ENCODE measurements at places on chromosomes 3 and 15.

DNA sequence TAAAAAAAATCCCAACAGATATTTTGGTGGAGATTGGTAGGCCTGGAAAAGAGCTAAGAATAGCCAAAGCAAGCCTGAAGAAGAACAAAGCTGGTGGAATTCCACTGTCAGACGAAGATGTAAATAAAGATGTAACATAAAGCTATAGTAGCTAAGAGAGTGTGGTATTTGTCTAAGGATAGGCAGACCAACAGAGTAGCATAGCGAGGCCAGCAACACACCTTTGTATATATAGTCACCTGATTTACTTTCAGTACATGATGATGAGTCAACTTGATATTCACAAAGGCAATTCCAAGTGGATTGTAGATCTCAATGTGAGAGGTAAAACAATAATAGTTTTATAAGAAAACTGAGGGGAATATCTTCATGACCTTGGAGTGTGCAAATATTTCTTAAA lies 53.6 kb upstream of the SYN2 start:
- no peak for DNase-seq

DNA sequence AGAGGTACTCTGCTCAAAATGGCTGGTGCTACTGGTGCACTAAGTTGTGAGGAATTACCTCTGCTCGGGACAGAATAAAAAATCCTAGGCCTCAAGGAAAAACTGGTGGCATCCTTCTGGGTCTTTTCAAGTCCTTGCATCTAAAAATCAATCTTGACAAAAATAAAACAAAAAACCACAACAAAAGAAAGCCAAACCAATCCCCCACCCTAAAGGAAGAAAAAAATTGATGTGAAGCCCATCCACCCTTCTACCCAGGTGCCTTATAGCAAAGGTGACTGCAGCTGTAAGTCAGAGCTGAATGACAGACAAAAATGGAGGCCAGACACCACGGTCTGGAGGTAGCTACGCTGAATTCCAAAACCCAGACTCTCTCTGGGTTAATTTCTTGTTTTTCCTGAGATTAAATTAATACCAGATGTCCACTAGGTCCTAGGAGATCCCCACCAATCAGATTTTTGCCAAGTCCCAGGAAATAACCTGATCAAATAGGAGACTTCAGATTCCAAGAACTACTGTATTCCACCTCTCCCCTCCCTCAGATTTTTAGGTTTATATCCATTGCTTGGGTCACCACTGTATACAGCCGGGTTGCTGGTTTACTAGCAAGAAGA lies 33.5 kb downstream of the ABCC5 start:
- DNase-seq, result no peak

- no peak for DNase-seq
Observed at GRCh38 chr3:146803745-146804144, 198.6 kb upstream of the PLSCR5 start.

DNA sequence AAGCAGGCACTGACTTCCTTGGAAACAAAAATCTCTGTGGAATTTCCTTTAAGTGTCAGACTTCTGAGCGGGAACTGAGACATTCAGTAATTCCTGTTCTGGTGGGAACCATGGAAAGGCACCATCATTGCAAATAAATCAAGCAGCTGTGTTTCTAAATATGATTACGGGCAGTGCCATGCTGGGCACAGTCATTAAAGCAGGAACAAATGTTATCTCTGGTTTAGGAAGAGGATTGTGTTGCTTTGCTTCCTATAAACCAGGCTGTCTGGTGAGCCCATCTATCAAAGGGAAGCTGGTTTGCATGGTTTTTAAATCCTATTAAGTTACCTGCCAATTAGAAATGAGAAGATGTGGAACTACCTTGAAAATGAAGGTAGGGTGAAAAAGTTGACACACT lies 86.7 kb downstream of the EBLN2 start:
- no peak for DNase-seq

DNA sequence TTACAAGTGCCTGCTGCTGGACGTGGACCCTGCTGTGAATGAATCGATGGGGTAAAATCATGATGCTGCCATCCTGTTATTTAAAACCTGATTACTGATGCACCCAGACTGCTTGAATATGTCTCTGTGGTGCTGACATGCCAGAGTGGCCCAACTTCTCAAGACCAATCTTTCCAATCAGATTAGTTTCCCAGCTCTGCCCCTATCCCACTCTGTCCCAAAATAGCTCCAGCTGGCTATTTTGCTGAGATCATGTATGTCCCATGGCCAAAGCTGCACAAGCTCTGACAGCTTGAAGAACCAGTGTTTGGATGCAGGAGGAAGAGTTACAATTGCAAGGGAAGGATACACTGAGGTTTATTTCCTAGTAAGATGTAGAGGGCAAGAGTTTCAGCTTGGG lies 153.6 kb downstream of the TMEM108 start:
- no peak for DNase-seq

DNA sequence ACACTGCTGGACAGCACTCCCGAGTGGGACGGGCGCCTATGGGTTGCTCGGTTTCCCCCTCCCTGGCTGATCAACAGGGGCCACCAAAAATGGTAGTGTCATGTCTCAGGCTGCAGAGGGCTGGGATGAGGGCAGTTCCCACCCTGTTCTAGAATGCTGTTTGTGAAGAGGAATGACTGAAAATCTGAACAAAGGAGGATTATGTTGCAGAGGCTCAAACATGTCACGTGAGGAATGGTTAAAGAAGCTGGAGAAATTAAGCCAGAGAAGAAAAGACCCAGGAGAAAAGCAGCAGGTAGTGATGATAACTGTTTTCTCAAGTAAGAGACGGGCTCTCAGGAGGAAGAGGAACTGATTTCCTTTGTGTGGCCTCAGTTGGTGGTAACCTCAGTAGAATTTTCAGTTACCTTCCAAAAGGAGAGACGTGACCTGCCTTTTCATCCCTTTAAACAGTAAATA lies 10.4 kb downstream of the SPG21 start:
- DNase-seq, result no peak

DNA sequence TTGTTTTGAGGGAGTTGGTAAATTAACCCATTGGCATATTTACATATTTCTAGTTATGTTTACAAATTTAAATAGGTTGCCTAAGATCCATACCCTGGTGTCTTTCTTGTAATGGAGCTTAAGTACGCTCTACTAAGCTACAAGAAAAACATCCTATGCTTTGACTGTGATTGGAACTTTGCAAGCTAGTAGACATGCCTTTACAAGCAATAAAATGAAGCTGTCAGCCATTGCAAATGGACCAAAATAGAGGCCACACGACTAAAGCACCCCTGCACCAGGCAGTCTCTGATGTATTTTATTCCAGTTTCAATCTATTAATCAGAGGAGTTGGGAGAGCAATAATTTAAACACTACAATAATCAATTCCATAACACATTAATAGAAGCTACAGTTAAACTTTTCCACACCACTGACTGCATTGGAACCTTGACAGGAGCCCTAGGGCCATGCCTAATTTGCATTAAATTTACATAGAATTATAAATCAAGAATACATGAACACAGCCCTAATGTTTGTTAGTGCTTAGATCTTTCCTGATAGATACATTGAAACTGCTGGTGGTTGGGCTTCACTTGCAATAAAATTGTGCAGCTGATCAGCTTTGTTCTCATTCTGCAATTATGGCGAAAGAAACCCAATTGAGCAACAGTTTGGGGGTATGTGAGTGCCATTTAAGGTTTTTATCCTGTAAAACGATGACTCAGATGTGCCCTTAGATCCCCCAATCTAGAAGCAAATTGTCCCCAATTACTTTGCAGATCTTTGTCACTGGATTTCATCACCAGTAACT lies 360.1 kb downstream of the LSAMP start:
- DNase-seq, result no peak

All from HepG2 (cell line).